ENCODE measurements at places on chromosomes 12 and 14.

GRCh38 chr14:100298551-100299237, 7.5 kb downstream of the SLC25A29 start:
- DNase-seq: no peak

- DNase-seq: no peak
Measured at GRCh38 chr12:90124914-90125313, 416.3 kb upstream of the ATP2B1 start.

DNA sequence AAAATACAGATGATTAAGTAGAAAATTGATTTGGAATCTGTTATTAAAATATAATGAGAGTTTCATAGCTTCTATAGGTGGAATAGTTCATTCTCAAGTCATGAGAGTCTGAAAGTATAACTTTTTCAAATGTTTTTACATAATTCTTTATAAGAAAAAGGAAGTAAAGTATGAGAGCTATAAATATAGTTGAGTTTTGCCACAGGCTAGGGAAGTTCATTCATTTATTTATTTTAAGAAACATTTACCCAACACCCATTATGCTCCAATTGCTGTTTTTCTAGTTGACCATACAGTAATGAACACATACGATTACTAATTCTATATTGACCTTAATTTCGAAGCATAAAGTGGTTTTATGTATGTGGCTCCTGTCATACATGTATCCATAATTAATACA, 24.8 kb downstream of the LRRIQ1 start:
- DNase-seq: no peak

- DNase-seq: no peak
Measured at GRCh38 chr14:50932156-50932555, 12.1 kb downstream of the PYGL start.

DNA sequence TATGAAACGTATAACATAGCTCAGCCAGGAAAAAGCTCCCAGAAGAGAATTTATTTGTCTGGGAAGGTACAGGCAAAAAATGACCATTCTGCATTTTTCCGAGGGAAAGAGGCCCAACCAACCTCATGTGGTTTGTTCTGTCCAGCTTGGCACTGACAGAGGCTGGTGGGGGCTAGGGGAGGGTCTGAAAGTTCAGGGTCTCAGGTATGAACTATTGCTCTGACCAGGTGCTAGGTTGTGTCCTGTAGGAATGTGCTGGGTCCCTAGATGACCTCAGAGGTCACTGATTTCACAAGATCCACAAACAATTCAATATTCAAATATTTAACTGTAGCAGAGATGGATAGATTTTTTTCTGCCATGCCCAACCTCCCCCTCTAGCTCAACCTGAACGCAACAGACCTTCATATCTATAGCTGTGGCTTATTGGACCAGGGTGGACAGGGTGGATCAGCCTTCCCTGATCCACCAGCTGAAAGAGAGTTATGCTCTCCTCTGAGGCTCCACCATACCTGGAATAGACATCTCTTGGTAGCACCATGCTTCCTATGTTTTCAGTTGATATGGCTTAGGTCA, 32.9 kb upstream of the IFT81 start:
- DNase-seq: no peak

DNA sequence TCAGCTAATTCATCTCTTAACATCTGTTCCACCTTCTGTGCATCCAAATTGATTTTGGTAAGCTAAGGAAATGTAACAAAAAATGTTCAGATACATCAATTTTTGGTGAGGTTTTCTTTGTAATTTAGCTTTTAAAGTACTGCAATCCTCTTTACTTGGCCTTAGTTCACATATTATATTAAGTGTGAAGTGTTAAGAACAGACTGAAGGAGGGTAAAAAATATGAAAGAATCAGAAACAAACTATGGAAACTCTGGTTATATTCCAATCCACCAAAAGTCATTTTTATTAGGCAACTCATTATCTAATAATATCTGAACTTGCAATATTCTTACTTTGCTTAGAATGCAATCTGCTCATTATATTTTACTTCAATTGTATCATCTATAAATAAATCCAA, 49.1 kb downstream of the CEP290 start:
- DNase-seq: no peak

DNA sequence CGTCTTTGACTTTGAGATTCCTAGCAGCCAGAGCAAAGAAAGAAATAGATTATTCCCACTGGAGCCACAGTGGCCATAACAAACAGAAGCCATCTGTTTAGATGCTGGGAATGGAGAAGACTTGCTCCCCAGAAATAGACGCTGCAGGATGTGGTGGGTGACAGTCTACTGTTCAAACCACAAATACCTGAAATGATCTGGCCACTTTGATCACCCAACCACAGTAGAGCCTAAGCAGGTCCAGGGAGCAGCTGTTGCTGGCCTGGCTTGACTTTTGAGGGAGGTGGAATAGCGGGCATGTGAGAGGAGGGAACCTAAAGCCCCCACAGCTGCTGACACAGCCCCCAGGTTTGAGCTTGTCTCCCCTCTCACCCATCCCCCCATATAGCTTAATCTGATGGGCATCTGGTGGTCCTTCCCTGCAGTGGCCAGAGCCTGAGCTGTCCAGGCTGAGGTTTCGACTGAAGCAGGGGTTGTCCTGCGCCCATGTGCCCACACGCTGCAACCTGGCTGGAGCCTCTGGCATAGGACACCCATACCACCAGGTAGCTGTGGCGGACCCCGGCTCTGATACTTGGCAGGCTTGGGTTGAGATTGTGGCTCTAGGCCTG, 38.7 kb downstream of the SH2B3 start:
- DNase-seq: no peak

DNA sequence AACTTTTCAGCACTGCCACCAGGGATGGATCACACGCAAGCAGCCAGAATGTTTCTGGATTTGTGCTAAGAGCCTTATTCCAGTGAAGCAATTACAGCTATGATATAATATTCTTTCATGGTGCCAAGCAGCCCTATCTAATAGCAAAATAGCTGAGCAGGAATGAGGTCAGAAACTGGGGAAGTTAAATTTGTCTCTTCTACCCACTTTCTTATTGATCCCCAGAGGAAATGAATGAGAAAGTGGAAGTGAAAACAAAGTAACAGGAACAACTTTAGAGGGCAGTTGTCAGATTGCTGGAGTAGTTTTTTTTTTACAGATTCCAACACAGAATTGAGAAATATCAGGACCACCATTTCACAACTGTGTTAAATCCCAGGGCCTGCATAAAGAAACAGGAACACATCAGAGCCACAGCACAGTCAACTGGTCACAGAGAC, 44.8 kb downstream of the GCH1 start:
- no peak for DNase-seq

DNA sequence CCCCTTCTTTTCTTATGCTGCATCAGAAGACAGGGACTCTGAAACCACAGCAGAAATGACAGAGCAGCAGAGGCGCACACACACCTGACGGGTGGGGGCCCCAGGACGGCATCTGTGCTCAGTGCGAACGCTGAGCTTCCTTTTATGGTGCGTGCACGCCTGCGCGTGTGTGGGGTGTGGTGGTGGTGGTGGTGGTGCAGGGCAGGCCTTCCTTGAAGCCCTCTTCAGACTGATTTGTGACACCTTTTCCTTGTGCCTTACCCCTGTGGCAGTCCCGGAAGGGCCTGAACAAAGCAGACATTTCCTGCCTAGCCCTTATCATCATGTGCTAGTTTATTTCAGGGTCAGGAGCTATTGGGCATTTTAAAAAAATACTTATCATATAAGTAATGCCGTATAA, 75.7 kb downstream of the TSPAN9 start:
- no peak for DNase-seq

Measured in stimulated activated naive CD4-positive, alpha-beta T cell treated with Interleukin-2 at 50 U/mL for 16 hours (primary cell).